ENCODE measurements at places on chromosomes 3 and 15.

DNA sequence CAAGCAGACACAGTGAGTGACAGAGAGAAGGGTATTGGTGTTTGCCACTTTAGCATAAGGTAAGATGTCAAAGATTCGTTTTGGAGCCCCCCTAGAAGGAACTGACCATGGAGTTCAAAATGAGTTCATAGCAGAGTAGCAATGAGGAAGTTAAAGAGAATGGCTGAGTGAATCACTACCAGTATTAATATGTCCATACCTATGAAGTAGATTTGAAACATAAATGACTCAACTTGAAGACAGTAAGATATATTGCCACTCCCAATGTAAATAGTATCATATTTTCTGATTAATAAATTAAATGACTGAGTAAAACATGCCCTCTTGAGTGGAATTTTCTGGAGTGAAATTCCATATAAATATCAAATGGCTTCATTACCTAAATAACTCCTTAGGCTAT, 675.1 kb downstream of the NLGN1 start:
- no peak for DNase-seq

DNA sequence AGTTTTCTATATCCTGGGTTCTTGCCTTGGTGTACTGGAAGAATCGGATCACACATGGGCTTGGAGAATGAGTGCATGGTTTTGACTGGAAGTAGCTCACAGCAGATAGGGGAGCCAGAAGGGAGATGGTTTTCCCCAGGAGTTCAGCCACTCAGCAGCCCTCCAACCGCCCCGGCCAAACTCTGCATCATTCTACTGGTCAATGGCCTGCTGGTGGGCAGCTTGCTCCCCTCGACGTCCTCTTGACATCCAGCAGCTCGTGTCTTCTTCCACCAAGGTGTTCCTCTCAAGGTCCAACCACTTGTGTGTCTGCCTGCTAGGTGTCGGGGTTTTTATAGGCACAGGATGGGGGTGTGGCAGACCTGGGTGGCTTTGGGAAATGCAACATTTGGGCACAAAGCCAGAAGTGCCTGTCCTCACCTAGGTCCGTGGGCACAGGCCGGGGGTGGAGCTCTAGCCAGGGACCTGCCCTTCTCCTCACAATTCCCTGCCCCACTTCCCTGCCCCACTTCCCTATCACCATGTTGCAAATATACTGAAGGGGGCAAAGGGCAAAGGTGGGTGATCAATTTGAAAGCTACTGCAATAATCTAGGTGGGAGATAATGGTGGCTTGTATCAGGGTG, 3.0 kb upstream of the GTPBP8 start:
- DNase-seq = no peak

GRCh38 chr3:14581334-14582044, 41.3 kb upstream of the GRIP2 start:
- DNase-seq = no peak

DNA sequence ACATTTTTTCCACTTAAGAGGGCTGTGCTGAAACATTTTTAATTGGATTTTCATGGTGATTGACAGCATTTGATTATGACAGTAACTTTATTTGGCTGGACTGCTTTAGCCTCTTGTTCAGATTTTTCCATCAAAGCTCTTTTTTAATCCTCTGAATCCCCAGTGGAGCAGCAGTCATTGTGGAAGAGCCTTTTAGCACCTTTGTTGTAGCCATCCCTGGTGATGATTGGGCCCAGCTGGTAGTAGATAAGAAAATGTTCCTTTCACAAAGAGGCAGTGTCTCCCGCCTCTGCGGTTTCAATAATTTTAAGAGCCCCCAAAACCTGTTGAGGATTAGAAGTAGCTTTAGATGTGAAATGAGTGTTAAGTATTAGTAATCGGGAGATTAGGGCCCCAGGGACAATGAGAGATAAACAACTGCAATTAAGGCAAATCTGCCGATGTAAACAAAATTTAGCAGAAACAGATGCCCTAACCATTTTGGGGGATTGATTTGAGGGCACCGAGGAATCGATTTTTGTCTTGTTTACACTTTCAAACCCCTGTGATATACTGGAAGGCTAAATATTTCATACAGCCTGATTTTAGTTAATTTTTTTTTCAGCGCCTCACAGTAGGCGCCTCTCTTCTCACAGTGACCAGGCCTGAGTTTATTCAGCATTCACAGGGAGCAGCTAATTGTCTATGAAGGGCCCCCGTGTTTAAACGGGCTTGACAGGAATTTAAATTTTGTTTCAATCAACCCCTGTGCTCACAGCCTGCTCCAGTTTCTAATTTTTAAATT, 43.2 kb upstream of the SKOR1 start:
- DNase-seq = no peak

DNA sequence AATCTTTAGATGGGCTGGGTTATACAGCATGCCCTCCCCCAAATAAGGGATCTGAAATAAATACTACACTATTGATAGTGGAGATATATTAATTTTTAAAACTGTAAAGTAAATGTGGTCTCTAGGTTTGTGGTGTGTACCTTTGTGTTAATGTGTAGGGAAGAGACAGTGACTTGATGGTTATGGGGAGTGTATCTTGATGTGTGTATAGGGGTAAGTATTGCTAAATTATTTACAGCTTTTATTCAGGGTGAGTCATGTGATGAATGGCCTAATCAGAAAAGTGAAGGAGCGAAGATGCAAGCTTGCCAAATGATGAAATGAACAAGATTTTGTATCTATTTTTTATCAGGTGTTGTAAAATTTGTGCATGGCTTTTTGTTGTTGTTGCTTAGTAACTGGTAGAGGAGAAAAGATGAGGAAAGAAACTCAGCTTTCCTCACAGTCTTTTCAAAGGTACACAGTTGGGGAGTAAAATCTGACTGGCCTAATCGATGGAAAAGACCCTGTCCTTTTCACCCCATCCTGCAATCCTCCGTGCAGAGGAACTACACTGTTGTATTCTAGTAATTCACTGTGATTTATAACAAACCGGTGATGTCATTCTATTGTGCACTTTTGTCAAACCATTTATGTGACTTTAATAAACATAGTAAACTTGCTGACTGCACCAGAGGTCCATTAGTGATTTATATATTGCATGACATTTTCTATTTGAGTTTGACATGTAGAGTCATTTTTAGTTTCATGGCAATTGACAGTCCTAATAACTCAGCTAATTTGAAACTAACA, 17.7 kb downstream of the FEM1B start:
- DNase-seq = no peak

DNA sequence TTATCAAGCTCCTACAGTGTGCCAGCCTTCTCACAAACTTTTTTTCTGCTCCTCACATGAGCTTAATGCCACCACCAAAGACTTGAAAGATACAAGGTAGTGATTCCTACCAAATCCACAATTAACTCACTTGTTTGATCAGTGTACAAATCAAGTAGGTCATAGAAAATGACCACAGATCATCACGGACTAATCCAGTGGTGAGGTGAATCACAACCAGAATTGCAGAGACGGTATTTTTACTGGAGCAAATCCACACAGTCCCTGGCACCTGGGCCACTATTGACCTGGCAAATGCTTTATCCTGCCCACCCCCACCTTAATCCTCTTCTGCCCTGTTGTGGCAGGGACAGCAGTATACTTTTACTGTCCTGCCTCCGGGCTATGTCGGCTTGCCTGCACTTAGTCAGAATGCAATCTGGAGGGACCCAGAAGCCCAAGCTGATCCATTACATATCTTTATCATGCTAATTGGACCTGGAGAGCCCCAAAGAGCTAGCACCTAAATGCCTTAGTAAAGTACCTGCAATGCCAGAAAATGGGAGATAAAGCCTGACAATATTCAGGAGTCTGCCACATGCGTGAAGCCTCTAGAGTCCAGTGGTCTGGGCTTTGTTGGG, 83.9 kb upstream of the CDV3 start:
- DNase-seq = no peak

- DNase-seq = no peak
These were observed 58.5 kb upstream of the CTSH start for GRCh38 chr15:79003301-79003700.

GRCh38 chr3:150184426-150185071, 213.9 kb upstream of the PFN2 start:
- DNase-seq = no peak

DNA sequence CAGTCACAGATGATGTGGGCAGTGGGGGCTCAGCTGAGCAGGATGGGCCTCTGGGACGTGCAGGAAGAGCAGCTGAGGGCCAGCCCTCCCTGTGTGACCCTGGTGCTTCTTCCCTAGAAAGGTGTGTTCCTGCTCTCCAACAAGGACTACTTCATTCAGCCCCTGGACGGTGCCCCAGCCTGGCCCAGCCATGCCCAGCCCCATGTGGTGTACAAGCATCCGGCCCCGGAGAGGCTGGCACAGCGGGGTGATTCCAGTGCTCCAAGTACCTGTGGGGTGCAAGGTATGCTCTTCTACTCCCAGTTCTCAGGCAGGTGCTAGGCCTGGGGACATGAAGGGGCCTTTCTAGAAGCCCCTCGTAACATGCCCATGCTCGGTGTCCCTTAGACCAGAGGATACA, 38.3 kb downstream of the SAXO2 start:
- no peak for DNase-seq

DNA sequence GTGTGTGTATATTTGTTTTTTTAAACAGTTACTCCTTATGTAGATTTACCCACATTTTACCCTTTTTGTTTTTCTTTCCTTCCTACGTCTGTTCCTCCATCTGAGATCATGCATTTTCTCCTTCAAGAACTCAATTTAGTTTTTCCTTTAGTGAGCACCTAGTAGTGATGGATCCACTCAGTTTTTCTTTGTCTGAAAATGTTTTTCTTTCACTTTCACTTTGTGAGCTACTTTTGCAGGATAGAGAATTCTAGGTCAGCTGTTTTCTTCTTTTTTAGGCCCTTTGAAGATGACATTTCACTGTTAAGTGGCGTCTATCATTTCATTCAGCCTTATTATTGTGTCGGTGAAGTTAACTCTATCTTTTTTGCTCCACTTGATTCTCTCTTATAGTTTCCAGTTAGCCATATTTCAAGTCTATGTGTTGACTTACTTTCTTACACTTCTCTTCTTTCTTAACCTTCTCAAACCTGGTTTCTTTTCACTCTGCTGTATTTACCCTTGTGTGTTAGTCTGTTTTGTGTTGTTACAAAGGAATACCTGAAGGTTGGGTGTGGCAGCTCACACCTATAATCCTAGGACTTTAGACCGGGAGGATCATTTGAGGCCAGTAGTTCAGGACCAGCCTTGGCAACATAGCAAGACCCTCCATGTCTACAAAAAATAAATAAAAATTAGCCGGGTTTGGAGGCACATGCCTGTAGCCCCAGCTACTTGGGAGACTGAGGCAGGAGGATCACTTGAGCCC, 55.8 kb downstream of the PRKCI start:
- no peak for DNase-seq

DNA sequence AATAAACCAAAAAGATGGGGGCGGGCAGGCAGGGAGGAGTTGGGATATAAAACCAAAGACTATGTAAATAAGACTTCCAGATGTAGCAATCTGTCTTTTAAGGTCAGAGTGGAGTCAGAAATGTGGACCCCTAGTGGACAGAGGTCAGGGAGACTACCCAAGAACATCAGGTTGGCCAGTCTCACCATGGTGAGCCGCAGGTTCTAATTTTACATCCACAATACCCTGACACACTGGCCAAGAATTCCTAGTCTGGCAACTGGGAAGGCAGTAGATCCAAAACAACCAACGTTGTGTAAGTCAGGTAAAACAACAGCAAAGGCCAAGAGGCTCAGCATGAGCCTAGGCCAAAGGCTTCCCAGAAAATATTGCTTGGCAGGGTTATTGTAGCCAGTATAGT, 203.4 kb downstream of the FOXP1 start:
- DNase-seq = no peak

GRCh38 chr3:100149130-100149529, 34.8 kb upstream of the FILIP1L start:
- DNase-seq = no peak

DNA sequence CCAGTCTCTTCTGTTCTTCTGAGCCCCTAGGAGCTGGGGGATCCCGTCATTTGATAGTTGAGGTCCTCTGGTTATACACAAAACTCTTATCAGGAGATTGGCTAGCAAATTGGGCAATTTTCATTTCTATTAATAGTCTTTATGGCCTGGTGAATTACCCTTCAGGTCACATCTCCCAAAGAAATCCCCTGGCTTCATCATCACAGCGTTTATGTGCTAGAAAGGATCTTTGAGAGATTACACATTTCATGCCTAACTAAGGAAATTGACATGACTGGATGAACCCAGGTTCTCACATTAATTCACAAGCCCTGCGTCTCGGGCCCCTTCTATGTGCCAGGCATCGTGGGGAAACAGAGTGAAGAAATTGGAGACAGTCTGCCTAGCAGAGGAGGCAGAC, 227.4 kb upstream of the PROK2 start:
- DNase-seq = no peak

DNA sequence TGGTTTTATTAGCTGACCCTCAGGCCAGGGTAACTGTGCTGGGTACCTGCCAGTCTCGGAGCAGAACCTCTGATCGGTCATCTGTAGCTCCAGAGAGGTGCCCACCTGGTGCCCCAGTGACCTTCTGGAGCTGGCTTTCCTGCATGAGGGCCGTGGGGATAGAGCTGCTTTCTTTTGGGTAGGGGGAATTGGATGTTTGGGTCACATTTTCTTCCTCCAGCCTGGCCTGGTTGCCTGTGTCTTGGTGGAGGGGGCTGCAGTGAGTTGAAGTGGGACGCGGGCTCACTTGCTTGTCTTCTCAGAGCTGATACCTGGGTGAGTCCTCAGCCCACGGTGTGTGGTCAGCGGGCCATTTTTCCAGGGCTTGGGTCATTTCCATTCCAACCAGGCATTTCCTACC, 2.6 kb downstream of the ZNF710 start:
- DNase-seq = no peak

DNA sequence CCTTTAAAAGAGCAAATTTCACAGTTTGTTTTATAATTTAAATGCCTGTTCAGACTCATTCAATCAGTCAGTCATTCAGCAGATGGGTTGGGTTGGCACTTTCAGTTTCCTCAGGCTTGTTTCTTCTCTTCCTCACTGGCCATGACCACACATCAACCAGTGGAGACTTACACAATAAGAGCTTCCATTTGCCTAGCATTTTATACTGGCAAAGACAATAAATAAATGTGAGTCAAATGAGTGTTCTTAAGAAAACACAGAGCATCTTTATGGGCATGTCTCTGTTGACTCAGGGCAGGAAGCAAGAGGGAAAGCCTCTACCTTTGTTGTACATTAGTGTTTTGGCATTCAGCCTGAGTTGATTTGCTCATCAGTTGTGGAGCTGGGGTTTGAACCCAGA, 122.6 kb downstream of the EPHB1 start:
- DNase-seq = no peak

DNA sequence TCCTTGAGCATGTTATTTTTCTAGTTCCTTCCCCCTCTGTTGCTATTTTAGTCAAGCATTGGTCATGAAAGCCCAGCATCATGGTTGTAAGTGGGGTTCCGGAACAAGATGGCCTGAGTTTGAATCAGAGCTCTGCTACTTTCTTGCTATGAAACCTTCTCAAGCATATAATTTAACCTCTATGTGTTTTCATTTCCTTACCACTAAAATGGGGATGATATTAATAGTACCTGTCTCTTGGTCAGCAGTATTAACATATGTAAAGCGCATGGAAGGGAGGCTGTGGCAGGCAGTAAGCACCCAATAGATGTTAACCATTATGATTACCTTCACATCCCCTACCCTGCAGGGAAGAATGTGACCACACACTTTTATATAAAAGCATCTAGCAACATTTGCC, 14.3 kb upstream of the SPRED1 start:
- DNase-seq = no peak

- no peak for DNase-seq
These were observed 40.8 kb downstream of the KAT2B start for GRCh38 chr3:20080956-20081554.

Measured in stimulated activated CD4-positive, alpha-beta T cell treated with anti-CD3 and anti-CD28 coated beads, TNF-alpha, amount 100 ng/mL, for 4 hours (primary cell).